ENCODE measurements at places on chromosomes 2 and 18.

DNA sequence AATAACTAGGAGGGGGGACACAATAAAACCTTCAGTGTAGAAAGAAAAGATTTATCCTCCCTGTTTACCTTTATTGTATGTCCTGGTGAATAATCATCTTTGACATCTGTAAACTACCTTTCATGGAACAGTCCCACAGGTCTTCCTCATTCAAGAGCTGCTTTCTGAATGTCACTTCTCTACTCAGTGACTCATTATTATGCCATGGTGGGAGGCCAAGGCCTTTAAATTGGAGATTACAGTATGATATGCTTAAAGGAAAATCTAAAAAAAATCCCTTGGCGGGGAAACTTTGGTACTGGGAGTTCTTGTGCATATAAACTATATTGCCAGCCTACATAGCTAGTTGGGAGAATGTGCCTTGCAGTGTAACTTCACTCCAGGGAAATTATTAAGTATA lies 713.0 kb downstream of the TDRD15 start:
- no peak for DNase-seq

DNA sequence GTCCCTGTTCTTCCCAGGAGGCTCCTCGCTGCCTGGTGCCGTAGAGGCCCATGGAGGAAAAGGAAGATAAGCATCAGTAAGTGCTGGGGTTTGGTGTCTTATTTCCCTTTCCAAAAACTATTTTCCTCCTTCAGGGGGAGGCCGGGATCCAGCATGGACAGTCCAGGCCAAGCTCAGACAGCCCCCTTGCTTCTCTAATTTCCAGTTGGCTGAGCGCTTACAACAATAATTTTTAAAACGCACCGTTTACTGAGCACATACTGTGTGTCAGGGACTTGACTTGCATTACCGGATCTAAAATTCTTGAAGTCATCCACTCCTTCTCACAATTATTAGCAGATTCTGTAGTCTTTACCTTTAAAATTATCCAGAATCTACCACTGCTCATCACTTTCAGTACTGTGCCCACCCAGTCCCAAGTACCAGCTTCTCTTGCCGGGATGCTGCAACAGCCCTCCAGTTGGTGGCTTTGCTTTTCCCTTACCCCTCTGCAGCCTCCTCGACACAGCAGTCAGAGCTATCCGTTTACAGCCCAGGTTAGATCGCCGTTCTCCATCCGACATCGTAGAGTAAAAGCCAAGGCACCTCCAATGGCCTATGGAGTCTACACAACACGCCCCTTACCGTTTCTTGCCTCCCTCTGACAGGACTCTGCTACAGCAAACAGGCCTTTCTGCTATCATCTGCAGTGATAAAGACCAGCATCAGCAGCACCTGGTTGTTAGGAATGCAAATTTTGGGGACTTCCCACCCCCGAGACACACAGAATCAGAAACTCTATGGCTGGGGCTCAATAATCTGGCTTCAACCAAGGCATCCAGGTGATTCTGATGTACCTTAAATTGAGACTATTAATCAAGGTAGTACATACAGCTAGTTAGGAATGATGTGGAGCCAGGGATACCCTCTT lies 75.2 kb upstream of the TSPYL6 start:
- no peak for DNase-seq

- no peak for DNase-seq
These were observed 98.7 kb downstream of the CLIP4 start for GRCh38 chr2:29213888-29214291.

DNA sequence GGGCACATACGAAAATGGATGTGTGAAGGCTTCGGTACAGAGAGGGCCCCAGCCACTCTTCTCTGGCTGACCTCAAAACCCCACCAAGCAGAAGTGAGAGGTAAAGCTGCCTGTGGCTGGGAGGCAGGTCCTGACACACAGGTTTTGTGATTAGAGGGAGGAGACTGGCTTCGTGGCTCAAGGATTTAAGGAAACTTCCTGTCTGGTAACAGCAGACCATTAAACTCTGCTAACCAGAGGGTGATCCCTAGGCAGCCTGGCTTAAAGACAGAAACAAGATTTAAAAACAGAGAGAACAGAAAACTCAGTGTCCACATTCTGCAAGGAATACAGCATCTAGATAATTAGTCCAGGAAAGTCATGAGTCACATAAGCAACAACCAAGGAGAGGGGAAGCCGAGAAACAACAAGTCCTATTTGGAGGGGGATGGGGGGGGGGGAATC lies 101.9 kb downstream of the NFATC1 start:
- DNase-seq: no peak

GRCh38 chr2:148593421-148593820 lies 51.1 kb upstream of the EPC2 start:
- no peak for DNase-seq

GRCh38 chr2:222859786-222860612 lies 837 bp upstream of the ACSL3 start:
- DNase-seq: no peak

DNA sequence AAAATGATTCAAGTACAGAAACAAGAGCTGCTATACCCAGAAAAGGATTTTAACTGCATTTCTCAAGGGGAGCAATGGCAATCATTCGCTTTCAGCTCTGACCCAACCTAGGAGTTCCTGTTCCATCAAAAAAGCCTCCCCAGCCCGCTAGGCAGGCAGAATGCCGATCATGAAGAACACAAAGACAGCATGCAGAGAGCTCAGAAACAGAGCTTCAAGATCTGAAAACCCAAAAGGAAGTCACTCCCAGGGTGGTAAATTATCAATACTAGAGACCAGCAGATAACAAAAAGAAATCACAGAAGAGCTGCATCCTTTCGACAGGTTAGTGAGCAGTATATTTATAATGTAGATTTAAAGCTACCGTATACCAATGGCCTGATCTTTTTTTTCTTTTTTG lies 84.8 kb upstream of the CRIM1 start:
- DNase-seq: no peak

DNA sequence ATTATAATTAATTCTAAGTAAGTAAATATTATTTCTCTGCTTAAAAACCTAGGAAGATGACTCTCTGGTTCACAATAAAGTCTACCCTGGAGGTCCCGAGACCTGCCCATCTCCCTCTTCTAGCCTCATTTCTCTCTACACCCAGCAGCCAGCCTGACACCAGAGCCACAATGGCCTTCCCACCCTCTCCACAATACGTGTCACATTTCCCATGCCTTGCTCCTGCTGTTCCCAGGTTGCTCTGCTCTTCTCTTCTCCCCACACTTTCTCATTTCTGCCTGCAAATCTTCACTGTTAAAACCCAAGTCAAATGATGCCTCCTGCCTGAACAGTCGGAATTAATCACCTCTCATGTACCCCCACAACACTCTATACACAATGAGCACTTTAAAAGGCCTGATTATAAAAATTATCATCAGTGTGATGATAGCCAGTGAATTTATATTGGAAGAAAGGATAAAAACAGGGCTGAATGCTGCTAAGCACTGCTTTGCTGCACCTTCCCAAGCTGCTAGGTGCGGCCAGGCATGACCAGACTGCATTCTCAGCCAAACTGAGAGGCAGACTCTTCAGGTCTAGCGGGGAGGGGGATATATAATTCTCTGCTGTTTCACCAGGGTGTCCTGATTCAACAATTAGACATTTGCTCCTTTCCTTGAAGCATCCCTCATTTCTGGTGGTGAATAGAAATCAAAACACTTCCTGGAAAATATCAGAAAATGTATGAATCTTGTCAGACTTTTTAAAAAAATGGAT lies 160.6 kb downstream of the DTNA start:
- no peak for DNase-seq

GRCh38 chr2:26706616-26707473 lies 14.3 kb downstream of the KCNK3 start:
- DNase-seq: no peak

- DNase-seq: no peak
These were observed 1.1 kb downstream of the SPEG start for GRCh38 chr2:219435701-219436100.

- no peak for DNase-seq
These were observed 17.1 kb upstream of the SOCS6 start for GRCh38 chr18:70271742-70272141.

GRCh38 chr18:525036-525797 lies 24.7 kb upstream of the COLEC12 start:
- DNase-seq: no peak

DNA sequence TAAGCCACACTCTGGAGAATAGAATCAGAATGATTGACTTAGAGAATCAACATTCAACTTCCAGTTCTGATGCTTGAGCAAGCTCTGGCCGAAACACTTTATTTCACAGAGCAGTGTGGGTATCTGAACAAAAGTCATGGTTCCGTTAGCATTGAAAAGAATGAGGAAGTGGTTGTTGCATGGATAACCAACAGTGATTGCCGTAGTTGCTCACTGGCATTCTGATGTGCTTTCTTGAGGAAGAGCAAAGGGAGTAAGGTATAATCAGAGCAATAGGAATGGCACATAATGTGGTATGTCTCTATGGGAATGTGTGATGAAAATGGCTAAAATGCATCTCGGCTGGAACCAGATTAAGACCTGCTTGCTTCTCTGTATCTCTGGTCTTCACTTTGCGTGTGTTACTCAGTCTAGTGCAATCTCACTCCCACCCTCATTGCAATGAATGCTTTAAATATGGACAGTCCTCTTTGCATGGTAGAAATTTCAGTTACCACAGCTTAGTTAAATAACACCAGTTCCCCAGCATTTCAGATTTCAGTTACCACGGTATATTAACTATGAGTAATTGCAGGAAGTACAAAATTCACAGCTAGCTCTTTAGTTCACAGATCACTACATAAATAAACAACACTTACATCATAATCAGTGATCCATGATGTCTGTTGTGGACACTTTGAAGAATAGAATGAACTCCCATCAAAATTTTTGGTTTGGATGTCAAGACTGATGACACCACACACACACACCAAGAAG lies 7.8 kb upstream of the RAB12 start:
- no peak for DNase-seq

GRCh38 chr2:207928079-207928478 lies 97.2 kb downstream of the PLEKHM3 start:
- no peak for DNase-seq

DNA sequence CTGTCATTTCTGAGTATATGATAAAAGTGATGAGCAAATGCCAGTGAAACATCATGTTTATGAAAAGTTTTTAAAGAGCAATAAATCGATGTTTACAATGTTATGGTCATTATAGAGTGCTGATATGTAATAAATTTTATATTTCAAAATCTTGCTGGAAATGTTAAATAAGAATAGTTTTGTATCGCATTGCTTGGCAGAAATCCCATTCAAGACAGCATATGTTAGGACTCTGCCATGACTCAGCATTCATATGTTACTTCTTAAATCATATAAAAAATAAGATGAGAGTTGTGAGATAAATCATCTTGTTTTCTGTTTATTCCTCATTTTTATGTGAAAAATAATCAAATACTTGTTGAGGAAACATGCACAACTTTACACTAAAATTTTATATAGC lies 949.9 kb upstream of the NRXN1 start:
- no peak for DNase-seq

All from activated CD4-positive, alpha-beta T cell treated with anti-CD3 and anti-CD28 coated beads, Interleukin-2, amount 50 U/mL, for 1 hour (primary cell).